ENCODE measurements at places on chromosomes 7 and 10. TPM values are rescaled to one million over a fixed set of nuclear protein-coding genes. Genes with fewer than 3 reads are reported as not detected.

OR13A1 gene
- polyA plus RNA-seq, result 0.19 TPM

EBF3 gene
- 1.4 TPM for polyA plus RNA-seq

GRCh38 chr10:30917789-30918188, 113.9 kb downstream of the ZNF438 start:
- no peak for DNase-seq

DNA sequence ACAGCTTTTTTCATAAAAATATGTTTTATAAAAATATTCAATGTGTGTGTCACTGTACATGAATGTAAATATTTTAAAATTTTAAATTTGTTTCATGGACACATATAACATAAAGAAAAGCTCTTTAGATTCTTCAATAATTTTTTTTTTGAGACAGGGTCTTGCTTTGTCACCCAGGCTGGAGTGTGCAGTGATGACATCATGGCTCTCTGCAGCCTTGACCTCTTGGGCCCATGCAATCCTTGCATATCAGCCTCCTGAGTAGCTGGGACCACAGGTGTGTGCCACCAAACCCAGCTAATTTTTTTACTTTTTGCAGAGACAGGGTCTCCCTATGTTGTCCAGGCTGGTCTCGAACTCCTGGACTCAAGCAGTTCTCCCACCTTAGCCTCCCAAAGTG, 9.9 kb downstream of the XRCC2 start:
- no peak for DNase-seq

DNA sequence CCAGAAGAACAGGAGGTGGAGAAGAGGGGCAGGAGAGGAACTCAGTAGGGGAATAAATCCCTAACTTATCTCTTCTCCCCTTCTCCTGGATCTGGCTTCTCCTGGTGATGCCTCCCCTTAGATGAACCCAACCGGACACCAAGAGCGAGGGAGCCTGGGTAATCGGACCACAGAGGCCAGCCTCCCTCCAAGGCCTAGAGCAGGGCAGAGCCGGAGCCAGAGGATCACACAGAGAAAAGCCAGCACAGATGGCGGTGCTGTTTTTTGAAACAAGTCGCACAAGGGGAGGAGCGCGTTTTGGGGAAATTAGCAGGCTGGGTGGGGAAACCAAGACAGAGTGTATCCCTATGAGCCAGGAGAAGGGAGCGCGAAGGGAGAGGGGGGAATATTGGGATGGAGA, 4.9 kb upstream of the SRRM3 start:
- DNase-seq, result no peak

All from pancreas (tissue), 10 donors.